ENCODE measurements at places on chromosomes 13 and 19. TPM values are rescaled to one million over a fixed set of nuclear protein-coding genes. Genes with fewer than 3 reads are reported as not detected.

Gene EDDM13
- not detected for total RNA-seq

Gene VSTM1
- 1.5 TPM for total RNA-seq

Gene KIR2DL3
- not detected for total RNA-seq

Gene ZNF709
- 4.0 TPM for total RNA-seq

GRCh38 chr19:8629996-8630683, at the start of gene NFILZ:
TSS of gene NFILZ (plus strand) at chr19:8630633. CDS start at chr19:8676766, 46,133 bp downstream.
- no peak for DNase-seq

DNA sequence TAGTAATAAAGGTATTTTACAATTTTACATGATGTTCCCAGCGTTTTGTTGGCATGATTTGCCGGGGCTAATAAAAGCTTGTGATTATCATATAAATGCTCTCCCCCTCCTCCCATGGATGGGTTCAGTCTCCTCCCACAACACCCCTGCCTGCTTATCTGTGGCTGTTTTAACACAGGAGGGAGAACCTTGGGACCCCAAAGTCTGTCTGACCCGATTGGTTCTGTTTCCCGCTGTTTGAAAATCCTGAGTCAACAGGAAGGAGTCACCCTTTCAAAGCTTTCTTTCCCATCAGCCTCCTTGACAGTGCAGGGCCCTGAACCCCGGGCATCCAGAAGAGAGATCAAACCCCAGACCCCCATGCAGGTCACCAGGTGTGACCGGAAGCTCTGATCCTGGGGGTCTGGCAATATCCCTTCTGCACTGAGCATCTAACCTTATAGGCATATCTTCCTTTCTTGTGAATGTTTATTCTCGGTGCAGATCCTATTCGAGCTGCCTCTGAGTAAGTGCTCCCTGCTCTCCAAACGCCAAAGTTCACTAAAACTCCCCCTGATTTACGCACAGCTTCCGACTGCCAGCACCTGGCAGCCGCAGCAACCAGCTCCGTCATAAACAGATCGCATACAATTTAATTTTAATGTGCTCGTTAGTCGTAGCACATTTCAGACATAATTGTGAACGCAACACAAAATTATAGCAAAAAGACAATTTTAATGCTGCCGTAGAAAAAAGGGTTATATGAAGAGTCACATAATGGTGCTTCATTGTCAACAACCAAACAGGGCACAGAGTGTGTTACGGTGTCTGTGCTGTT, 74.8 kb downstream of the TSHZ3 start:
- DNase-seq = no peak

DNA sequence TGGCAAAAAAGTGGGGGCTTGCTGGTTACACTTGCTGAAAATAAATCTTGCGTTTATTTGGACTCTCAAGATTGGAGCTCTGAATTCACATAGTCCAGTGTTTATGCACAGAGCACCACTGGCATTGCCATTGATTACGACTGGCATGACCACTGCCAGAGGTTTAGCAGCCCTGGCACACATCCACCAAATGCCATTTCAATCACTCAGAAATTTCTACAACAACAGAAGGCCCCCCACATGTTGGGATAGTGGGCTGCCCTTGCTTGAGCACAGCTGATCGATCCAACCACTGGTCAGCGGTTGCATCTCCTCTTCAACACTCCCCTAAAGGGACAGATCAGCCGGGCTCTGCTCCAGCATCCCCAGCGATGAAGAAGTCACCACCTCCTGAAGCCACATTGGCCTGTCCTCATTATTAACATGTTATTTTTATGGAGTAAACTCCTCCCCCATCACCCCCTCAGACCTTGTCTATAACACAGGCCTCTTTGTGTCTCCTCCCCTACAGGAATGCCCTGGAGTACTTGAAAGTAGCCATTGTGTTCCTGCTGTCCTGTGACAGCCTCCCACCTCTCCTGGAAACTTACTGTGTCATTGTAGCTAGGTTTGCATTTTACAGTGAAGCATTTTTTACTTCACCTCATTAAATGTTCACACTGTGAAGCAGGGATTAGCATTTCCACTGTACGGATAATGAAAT, 51.3 kb downstream of the CDADC1 start:
- DNase-seq = no peak

DNA sequence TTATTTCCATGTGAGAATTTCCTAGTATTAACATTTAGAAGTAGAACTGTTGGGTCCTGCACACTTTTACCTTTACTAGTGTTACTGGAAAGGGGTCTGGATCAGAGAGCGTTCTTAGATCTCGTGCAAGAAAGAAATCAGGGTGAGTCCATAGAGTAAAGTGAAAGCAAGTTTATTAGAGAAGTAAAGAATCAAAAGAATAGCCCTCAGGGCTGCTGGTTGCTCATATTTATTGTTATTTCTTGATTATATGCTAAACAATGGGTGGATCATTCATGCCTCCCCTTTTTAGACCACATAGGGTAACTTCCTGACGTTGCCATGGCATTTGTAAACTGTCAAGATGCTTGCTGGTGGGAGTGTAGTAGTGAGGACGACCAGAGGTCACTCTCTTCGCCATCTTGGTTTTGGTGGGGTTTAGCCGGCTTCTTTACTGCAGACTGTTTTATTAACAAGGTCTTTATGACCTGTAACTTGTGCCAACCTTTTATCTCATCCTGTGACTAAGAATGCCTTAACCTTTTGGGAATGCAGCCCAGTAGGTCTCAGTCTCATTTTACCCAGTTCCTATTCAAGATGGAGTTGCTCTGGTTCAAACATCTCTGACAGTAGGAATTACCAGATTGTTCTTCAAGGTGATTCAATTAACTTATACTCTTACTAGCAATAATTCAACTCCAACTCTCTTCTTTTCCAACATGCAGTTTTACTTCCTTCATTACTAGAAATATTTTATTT, 27.4 kb downstream of the NDFIP2 start:
- DNase-seq = no peak

GRCh38 chr19:3515891-3516422, 9.8 kb downstream of the FZR1 start:
- no peak for DNase-seq

GRCh38 chr13:34349091-34349722, 531.3 kb downstream of the RFC3 start:
- no peak for DNase-seq

GRCh38 chr13:30908416-30908980, 2.4 kb downstream of the MEDAG start:
- no peak for DNase-seq

- no peak for DNase-seq
Observed at GRCh38 chr19:35115177-35115951, at the start of gene FXYD3. TSS of gene FXYD3 (plus strand) at chr19:35115823. CDS start at chr19:35119377, 3,554 bp downstream.

DNA sequence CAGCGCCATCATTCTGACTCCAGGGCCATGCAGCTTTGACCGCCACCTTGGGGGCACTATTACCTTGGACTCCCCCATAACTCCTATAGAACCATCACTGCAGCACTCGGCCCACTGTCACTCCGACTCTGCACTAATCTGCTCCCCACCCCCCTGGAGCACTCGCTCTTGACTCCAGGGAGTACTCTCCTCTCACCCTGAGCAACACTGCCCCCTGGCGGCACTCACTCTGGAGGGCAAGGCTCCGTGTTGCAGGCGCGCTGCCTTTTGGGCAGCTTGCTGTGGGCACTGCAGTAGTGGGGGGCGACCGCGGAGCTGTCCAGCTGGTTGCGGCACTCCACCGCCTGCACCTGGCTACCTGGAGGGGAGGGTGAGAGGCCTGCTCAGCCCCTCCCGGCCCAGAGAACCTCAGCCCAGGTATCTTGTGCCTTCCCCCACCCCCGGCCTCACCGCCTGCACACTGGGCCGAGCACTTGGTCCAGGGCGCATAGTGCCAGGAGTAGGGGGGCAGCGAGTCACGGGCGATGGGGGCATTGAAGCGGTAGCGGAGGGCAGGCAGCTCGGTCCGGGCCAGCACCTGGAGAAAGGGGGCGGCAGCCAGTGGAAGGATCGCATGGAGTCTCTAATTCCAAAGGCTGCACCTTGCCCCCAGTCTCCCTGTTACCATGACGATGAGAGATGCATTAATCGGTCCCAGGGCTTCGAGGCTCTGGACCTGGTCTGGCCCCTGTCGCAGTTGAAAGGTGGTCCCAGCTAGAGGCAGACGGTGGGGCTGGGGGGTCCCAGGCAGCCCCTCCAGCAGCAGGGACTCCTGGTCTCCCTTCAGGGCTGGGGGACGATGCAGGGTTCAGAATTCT, 8.9 kb upstream of the MYO1F start:
- no peak for DNase-seq

DNA sequence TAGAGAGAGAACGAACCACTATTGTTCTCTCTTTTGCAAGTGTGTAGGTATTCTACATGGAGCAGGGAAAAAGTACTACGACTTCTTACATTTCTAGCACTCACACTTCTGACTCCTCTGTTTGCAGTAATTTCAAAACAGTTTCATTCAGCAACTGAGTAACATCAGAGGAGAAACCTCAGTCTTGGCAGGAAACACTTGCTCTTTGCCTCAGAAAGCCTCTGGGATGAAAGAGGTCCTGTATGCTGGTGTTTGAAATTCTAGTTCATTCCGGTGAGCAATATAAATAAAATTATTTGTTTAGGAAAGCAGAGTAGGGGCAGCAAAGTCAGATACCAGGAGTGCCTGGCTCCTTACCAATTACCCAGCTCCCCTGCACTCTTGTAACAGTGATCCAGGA, 595.5 kb downstream of the TBC1D4 start:
- DNase-seq = no peak
